ENCODE measurements at places on chromosomes 5 and 9. TPM values are rescaled to one million over a fixed set of nuclear protein-coding genes. Genes with fewer than 3 reads are reported as not detected.

DNA sequence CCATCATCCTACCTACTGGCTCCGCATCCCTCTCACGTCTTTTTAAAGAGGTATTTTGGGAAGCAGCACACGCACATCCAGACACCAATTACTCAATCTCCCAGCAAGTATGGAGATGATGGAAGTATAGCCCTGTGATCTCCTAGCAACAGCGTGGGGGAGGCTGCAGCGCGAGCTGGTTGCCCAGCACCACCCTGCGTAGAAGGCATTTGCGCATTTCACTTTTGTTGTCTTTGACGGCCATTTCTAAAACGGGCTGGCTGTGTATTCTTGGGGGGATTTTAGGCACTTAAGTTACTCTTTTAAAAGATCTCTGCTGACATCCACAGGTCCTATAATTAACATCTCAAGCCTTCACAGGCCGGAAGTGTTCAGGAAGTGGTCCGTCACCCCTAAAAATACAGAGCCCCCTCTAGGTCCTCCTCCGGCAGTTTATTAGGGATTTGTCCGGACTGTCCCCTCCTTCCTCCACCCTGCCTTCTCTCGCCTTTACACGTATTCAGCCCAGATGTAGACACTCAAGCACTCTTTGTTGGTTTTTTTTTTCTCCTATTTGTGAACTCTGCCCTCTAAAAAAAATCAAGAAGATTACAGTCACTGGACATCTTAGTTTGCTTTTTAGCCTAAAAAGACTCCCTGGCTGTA, 371.4 kb downstream of the NTRK2 start:
- no peak overlapping the region for H3K4me3 ChIP-seq
- no peaks in the 10 kb centered on the region for H3K36me3 ChIP-seq
- H3K4me1 ChIP-seq = no peaks in the 10 kb centered on the region
- H3K27ac ChIP-seq = no peak overlapping the region

GRCh38 chr9:97763874-97764273, 66.7 kb upstream of the XPA start:
- H3K36me3 ChIP-seq = no peaks in the 10 kb centered on the region
- H3K27me3 ChIP-seq = peaks cover 27% of the 10 kb centered on the region
- H3K4me1 ChIP-seq = no peaks in the 10 kb centered on the region
- H3K27ac ChIP-seq = no peak overlapping the region
- DNase-seq = no peak
- no peak overlapping the region for H3K4me3 ChIP-seq

DNA sequence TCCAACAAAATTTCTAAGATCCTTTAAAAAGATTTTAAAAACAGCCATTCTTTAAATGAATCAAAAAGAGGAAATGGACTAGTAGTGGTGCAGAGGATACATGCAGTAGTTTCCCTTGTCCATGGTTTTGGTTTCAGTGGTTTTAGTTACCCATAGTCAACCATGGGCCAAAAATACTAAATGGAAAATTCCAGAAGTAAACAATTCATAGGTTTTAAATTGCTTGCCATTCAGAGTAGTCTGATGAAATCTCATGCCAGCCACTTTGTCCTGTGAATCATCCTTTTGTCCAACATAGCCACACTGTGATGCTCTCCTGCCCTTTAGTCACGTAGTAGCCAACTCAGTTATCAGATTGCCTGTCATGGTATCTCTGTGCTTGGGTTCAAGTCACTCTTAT, 286.1 kb downstream of the ANXA1 start:
- no peaks in the 10 kb centered on the region for H3K36me3 ChIP-seq
- H3K4me3 ChIP-seq = no peak overlapping the region
- H3K27ac ChIP-seq = no peak overlapping the region
- no peaks in the 10 kb centered on the region for H3K4me1 ChIP-seq
- no peak for DNase-seq

DNA sequence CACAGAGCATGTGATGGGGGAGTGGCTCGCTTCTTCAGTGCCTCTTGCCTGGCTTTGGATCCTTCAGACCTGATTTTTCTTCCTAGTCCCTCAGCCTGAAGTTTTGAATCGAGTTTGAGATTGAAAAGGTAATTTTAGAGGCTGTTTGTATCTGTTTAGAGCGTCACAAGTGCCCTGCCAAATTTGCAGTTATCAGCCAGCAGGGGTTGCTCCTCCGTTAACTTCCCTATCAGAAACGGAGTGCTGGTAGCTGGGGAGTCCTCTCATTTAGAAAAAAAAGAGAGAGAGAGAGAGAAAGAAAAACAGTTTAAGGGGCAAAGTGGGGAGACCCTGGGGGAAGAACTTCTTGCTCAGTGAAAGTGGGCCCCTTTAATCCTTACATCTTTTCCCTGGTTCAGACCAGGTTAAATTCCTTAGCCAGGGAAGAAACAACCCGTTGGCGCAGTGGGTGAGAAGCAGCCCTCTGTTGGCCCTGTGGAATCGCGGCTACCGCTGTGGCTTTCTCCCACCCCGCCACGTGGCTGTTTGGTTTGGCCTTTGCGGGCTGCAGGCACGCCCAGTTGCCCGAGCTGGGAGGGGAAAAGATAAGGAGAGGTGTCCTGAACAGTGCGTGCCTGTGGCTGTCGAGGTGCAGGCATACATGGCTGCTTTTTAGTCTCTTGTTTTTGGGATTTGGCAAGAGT, 576.7 kb upstream of the ACO1 start:
- H3K4me3 ChIP-seq = no peak overlapping the region
- no peak for DNase-seq
- H3K27ac ChIP-seq = no peak overlapping the region
- H3K27me3 ChIP-seq = peaks cover 23% of the 10 kb centered on the region
- no peaks in the 10 kb centered on the region for H3K4me1 ChIP-seq

- H3K36me3 ChIP-seq = no peaks in the 10 kb centered on the region
- H3K4me1 ChIP-seq = no peaks in the 10 kb centered on the region
- no peak for DNase-seq
These were observed 701.5 kb upstream of the MEF2C start for GRCh38 chr5:89584339-89584956.

DNA sequence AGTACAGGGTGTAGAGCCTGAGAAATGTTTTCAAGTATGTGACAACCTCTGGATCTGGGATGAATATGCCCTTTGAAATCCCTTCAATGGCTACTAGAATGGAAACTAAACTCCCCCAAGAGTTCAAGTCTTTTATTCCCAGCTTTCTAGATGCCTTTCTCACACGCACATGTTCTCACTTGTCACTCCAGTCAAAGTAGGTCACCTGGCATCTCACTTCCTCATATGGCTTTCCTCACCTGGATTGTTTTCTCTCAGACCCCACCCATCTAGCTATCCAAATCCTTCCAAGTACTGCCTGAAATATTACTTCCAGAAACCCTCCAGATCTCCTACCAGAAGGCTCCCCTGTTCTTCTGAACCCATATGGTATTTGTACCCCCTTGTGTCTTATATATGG, 615.4 kb upstream of the KLF4 start:
- no peak overlapping the region for H3K27ac ChIP-seq
- no peaks in the 10 kb centered on the region for H3K27me3 ChIP-seq
- no peak for DNase-seq
- no peak overlapping the region for H3K4me3 ChIP-seq
- no peaks in the 10 kb centered on the region for H3K4me1 ChIP-seq

DNA sequence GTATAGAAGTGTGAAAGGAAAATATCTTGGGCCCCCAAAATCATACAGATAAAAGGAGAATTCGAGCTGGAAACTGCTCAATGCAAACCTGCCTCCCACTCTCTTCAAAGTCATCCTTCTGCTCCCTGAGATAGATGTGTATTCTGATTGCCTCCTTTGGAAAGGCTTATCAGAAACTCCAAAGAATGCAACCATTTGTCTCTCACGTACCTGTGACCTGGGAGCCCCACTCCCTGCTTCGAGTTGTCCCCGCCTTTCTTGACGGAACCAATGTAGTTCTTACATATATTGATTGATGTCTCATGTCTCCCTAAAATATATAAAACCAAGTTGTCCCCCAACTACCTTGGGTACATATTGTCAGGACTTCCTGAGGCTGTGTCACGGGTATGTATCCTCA, 163.8 kb downstream of the DIRAS2 start:
- no peak for DNase-seq
- no peak overlapping the region for H3K27ac ChIP-seq
- H3K27me3 ChIP-seq = peaks cover 3% of the 10 kb centered on the region
- H3K4me1 ChIP-seq = no peaks in the 10 kb centered on the region

- no peaks in the 10 kb centered on the region for H3K27me3 ChIP-seq
- peak overlapping the region; percentile 44 for H3K4me3 ChIP-seq
- H3K4me1 ChIP-seq = peaks cover 81% of the 10 kb centered on the region
- peak overlapping the region; percentile 88 for H3K27ac ChIP-seq
These were observed 72.9 kb downstream of the SERINC5 start for GRCh38 chr5:80182809-80183580.

DNA sequence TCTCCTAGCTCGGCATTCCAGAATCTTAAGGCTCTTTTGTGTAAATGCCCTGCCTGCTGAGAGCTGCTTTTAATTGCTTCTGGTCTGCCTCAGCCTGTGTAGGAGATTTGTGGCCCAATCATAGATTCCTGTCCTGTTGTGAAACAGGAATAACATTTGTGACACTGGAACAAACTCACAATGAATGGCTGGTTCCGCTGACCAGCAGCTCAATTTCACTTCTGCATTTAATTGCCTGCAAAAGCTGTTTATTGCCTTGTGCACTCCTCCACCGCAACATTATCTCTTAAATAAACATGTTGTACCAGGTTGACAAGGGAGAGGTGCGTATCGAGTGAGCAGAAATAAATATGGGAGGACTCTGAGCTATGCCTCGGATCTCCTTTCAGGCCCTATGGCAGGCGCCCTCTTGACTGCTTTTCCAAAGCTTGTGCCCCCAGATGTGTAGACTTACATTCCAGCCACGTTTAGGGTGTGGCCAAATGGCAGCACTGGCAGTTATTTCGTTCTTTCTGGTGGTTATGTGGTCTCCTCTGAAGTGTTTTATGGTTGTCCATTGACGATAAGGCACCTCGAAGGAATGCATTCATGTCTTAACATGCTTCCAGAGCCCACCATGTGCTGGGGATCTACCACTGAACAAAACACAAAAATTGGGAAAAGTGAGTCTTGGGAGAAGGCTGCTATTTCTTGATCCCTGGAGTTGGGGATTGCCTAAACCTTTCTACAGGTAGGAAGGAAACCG, 58.1 kb downstream of the DMRT1 start:
- H3K36me3 ChIP-seq = no peaks in the 10 kb centered on the region
- no peak overlapping the region for H3K27ac ChIP-seq
- H3K4me3 ChIP-seq = no peak overlapping the region
- H3K4me1 ChIP-seq = no peaks in the 10 kb centered on the region
- H3K27me3 ChIP-seq = peaks cover 50% of the 10 kb centered on the region

DNA sequence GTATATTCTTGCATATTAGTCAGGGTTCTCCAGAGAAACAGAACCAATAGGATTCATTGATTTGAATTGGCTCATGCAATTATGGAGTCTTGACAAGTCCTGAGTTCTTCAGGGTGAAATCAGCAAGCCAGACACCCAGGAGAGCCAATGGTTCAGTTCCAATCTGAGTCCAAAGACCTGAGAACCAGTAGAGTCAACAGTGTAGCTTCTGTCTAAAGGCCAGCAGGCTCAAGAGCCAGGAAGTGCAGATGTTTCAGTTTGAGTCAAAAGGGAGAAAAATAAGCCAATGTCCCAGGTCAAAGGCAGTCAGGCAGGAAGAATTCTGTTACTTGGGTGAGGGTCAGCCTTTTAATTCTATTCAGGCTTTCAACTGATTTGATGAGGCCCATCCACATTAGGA, 37.8 kb upstream of the ANKRD34B start:
- H3K4me1 ChIP-seq = peaks cover 2% of the 10 kb centered on the region
- DNase-seq = no peak
- peaks cover 6% of the 10 kb centered on the region for H3K36me3 ChIP-seq
- H3K4me3 ChIP-seq = no peak overlapping the region

- H3K4me1 ChIP-seq = no peaks in the 10 kb centered on the region
- peaks cover 16% of the 10 kb centered on the region for H3K27me3 ChIP-seq
- no peak for DNase-seq
- no peaks in the 10 kb centered on the region for H3K36me3 ChIP-seq
- no peak overlapping the region for H3K27ac ChIP-seq
These were observed 87.3 kb downstream of the NTNG2 start for GRCh38 chr9:132249123-132249522.

- no peak overlapping the region for H3K4me3 ChIP-seq
- H3K4me1 ChIP-seq = no peaks in the 10 kb centered on the region
- H3K36me3 ChIP-seq = no peaks in the 10 kb centered on the region
- H3K27me3 ChIP-seq = peaks cover 1% of the 10 kb centered on the region
- no peak overlapping the region for H3K27ac ChIP-seq
These were observed 64.9 kb upstream of the HSPB3 start for GRCh38 chr5:54390539-54391031.

DNA sequence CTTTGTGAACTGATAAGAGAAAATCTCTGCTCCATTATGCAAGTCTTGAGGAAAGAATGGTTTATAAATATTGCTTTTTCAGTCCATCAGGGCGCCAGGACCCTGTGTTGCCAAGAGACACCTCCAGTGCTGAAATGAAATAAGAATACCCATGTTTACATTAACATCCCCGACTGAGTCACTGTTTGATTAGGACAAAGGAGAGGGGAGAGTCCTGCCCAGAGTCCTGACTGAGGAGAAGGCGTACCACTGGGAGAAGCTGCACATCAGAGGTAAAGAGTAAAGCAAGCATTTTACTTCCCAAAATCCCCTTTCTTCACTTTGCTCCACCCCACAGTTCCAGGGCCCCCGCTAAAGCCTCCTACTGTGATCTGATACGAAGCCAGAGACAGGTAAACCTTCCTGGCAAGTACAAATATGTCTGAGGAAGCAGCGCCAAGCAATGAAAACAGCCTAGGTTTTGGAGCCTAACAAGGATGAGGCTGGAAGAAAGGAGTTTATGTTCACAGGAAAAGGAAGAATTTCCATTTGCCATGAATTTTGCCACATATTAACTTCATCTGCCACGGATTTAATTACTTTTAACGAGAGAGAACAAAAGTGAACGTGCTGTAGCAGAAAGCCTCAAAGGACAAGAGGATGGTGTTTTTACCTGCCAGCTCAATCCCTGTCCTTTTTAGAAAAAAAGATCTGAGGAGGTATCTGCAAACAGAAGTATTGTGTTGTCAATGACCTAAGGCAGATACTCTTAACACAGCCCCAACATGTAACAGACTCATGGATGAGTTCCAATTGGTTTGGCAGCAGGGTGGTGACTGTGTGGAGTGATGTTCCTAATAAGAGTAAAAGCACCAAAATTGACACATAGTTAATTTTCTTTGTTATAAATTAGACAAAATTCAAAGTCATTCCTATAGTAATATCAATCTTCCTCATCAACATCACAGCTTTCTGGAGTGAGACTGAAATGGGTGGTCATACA, 209.4 kb upstream of the TLE4 start:
- H3K4me1 ChIP-seq = no peaks in the 10 kb centered on the region
- DNase-seq = no peak
- H3K4me3 ChIP-seq = no peak overlapping the region
- H3K36me3 ChIP-seq = no peaks in the 10 kb centered on the region
- H3K27ac ChIP-seq = no peak overlapping the region

DNA sequence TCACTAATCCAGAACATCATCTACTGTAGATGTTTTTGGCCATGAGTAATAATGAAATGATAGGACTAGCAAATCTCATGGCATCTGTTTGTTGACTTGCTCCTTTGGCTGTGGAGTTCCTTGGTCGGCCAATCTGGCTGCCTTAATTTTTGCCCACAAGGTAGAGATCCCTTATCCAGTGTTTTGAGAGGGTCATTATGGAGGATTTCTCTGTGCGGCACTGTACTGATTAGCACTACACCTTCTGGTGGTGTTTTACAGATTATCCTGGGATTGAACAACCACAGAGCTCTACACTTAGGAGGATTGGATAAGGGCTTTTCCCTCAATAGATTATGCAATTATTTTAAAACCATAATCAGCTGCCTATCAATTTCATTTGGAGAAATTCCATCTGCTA, 3.2 kb upstream of the ENHO start:
- DNase-seq = no peak

The SOHLH1 gene
- not detected for total RNA-seq

The PCDHGB4 gene
- not detected for total RNA-seq

The PCDHGA8 gene
- 0.09 TPM for total RNA-seq

The APBA1 gene
- 0.11 TPM for total RNA-seq

The ADAMTS13 gene
- total RNA-seq = 3.2 TPM

The DRD1 gene
- not detected for total RNA-seq

The FAM163B gene
- not detected for total RNA-seq

The ENHO gene
- total RNA-seq = not detected

The BHMT gene
- total RNA-seq = not detected
